Left ventricle myocardium inferior (tissue), 1 donor: ENCODE measurements at places on chromosomes 3 and 15.

- peaks cover 5% of the 10 kb centered on the region for H3K27me3 ChIP-seq
- DNase-seq, result no peak
- no peak overlapping the region for H3K4me3 ChIP-seq
- no peaks in the 10 kb centered on the region for H3K4me1 ChIP-seq
- H3K36me3 ChIP-seq, result no peaks in the 10 kb centered on the region
Measured at GRCh38 chr3:28081533-28081947, 159.9 kb upstream of the CMC1 start.

DNA sequence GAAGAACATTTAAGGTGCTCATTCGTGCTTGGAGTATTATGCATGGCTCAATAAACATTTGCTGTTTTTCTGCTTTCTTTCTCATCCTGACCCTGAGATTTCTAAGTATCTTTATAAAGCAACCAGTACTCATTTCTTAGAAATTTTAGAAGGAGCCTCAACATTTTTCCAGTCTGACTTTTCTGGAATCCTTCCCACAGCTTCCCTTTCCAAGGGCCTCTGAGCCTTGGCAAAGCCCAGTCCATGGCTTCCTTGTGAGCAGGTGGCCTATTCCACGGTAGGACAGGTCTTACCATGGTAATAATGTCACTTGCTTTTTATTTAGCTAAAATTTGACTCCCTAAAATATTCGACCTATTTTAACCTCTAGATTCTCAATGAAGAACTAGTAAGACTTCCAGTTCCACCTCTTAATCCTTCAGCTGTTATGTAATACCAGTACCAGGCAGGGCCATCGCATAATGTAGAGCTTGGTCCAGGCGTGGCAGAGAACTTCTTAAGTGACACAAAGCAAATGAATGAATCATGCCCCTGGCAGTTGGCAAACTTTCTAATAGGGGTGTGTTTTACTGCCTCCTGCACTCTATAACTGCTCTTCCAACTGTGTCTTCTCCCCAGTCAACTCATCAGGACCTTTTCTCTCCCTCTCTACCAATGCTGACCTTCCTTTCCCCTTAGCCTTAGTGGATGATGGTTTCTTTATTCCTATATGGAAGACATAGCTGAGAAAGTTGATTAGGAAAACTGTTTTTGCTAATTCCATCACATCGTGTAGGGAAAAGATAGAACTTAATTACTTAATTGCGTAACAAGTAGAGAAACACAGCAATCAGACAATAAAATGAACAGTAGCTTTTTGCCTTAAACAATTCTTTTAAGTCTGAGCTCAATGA is 894 bp upstream of the TM4SF4 start:
- H3K27me3 ChIP-seq, result no peaks in the 10 kb centered on the region
- no peak for DNase-seq
- H3K27ac ChIP-seq, result peak overlapping the region; percentile 6
- H3K4me3 ChIP-seq, result no peak overlapping the region

GRCh38 chr3:111581403-111582119 is 13.6 kb downstream of the ZBED2 start:
- H3K27me3 ChIP-seq, result peaks cover 17% of the 10 kb centered on the region
- DNase-seq, result no peak
- H3K4me1 ChIP-seq, result no peaks in the 10 kb centered on the region
- H3K4me3 ChIP-seq, result no peak overlapping the region
- no peaks in the 10 kb centered on the region for H3K36me3 ChIP-seq
- no peak overlapping the region for H3K27ac ChIP-seq

DNA sequence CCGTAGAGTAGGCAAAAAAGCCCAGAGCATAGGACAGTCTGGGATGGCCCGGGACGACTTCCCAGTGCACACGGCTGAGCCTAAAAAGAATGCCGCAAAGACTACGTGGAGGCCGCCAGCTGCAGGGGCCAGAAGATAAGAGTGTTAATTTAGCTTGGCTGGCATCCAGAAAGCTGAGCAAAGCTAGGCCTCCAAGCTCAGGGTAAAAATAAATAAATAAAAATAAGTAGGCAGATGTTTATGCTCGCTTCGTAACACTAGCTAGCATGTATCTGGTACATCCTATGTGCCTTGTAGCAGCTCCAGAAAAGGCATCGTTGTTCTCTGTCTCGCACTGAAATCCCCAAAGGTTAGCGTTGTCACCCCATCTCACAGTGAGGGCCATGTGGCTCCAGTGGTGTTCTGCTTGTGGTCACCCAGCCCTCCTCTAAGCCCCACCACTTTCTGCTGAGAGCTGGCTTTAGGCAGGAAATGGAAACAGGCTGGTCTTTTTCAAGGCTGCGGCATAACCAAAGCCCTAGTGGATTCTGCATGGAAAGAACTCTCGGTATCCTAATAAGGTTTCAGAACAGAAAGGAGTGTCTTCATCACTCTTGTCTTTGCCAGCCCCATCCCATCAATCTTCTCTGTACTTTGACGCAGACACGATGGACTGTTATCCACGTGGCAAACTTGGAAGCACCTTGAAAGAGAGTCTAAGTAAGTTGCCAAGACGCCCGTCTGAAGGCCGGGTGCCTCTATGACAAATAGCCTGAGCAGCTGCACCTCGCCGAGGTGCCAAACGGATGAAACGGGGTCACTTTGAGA is 58.1 kb upstream of the MEF2A start:
- H3K4me3 ChIP-seq, result peak overlapping the region; percentile 40
- no peaks in the 10 kb centered on the region for H3K36me3 ChIP-seq
- H3K27ac ChIP-seq, result peak overlapping the region; percentile 90
- peaks cover 83% of the 10 kb centered on the region for H3K4me1 ChIP-seq
- DNase-seq, result peak; percentile 70
- no peaks in the 10 kb centered on the region for H3K27me3 ChIP-seq

GRCh38 chr3:126142652-126143051 is 37.7 kb downstream of the ALDH1L1 start:
- no peaks in the 10 kb centered on the region for H3K4me1 ChIP-seq
- no peak overlapping the region for H3K27ac ChIP-seq
- DNase-seq, result no peak

- no peaks in the 10 kb centered on the region for H3K4me1 ChIP-seq
- no peak overlapping the region for H3K27ac ChIP-seq
- peaks cover 3% of the 10 kb centered on the region for H3K36me3 ChIP-seq
- no peak for DNase-seq
Measured at GRCh38 chr15:96276438-96277210, 53.9 kb upstream of the NR2F2 start.

- no peak overlapping the region for H3K4me3 ChIP-seq
- no peaks in the 10 kb centered on the region for H3K27me3 ChIP-seq
- H3K4me1 ChIP-seq, result peaks cover 3% of the 10 kb centered on the region
- no peaks in the 10 kb centered on the region for H3K36me3 ChIP-seq
- no peak overlapping the region for H3K27ac ChIP-seq
- peak; percentile 55 for DNase-seq
Measured at GRCh38 chr3:82133070-82133606, 371.7 kb upstream of the GBE1 start.

- H3K36me3 ChIP-seq, result no peaks in the 10 kb centered on the region
- no peak overlapping the region for H3K4me3 ChIP-seq
- H3K27me3 ChIP-seq, result peaks cover 21% of the 10 kb centered on the region
- no peak for DNase-seq
- no peak overlapping the region for H3K27ac ChIP-seq
Measured at GRCh38 chr15:85956532-85957275, 123.0 kb upstream of the AGBL1 start.
